Activated T-helper 9 cell treated with anti-CD3 and anti-CD28 coated beads, Interleukin-2, amount 50 U/mL, for 16 hours (primary cell): ENCODE measurements at places on chromosomes 12 and 14.

DNA sequence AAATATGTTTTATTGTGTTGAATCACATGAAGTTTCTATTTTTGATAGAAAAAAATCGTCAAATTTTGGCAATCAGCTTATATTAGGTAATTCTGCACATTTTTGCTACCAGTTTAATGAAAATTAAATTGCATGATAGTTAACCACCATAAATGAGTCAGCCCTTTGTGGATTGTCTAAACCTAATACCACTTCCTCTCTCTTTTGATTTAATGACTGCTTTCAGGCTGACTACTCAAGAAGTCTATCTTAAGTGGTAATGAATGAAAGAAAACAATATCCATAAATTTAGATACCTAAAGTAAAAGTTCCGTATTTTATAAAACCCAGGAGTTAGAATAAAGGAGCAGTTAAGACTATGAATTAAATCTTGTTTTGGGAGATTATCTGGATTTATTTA lies 450.5 kb downstream of the TMEM117 start:
- DNase-seq = no peak

- no peak for DNase-seq
Observed at GRCh38 chr12:63304887-63305316, 153.9 kb upstream of the AVPR1A start.

DNA sequence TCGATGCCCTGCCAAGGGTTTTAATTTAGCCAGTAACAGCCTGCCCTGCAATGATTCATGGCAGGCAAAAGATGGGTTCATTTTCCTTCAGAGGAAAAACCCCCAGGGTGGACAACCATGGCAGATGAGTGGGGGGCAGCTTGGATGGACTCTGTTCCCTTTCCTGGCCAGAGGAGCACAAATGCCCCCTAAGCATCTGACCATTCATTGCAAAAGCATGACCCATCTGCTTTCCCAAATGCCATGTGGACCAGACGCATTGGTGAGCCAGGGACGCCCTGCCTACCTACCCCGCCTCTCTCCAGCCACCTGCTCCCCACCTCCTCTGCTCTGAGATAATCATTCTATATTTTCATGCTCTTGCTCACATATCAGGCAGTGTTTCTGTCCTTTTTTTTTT lies 281.9 kb downstream of the DPF3 start:
- DNase-seq = no peak

- DNase-seq = no peak
Observed at GRCh38 chr14:39441805-39442204, 9.6 kb upstream of the FBXO33 start.

- DNase-seq = no peak
Observed at GRCh38 chr14:94389104-94389469, 685 bp upstream of the SERPINA1 start.

GRCh38 chr12:101221301-101221700 lies 11.3 kb upstream of the SLC5A8 start:
- DNase-seq = no peak

DNA sequence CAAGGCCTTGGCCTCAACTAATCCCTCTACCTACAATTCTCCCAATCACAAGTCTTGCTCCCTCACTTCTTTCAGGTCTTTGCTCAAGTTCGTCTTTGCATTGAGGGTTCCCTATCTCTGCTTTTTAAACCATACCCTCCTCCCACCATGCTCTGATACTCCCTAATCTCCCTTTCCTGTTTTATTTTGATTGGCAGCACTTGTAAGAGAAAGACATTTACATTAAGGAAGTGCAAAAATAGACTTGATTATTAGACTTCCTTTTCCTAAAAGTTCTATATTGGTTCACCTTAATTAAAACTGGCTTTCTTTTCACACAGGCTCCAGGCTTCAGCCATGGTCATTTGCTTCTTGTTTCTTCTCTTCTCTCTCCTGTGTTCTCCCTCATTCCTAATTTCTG lies 18.3 kb upstream of the WIF1 start:
- no peak for DNase-seq

- no peak for DNase-seq
Observed at GRCh38 chr14:49483268-49483667, 102.9 kb downstream of the RPS29 start.

GRCh38 chr12:124608450-124608870 lies 41.0 kb upstream of the NCOR2 start:
- DNase-seq = no peak

GRCh38 chr12:124359671-124360581 lies 65.0 kb downstream of the RFLNA start:
- no peak for DNase-seq

DNA sequence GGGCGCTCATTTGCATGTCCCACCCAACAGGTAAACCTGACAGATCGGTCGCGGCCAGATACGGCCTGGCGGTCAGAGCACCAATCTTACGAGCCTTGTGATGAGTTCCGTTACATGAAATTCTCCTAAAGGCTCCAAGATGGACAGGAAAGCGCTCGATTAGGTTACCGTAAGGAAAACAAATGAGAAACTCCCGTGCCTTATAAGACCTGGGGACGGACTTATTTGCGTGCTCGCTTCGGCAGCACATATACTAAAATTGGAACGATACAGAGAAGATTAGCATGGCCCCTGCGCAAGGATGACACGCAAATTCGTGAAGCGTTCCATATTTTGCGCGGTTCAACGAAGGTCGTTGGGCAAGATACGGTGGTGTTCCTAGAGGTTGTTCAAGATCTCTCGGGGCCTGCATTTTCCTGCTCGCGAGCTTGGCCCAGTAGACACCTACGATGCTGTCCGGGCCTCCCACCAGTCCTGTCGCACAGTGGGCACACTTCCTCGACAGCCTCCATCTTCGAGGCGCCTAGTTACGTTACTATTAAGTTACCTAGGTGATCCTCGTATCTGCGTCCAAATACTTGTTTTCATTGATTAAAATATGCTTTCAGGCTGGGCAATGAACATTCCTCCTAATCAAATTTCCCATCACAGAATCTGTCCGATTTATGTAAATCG lies at the start of gene RNU6-7:
Gene RNU6-7 (plus strand): TSS at position 230 of the 675 bp plus-strand sequence.
- DNase-seq = peak; percentile 8

DNA sequence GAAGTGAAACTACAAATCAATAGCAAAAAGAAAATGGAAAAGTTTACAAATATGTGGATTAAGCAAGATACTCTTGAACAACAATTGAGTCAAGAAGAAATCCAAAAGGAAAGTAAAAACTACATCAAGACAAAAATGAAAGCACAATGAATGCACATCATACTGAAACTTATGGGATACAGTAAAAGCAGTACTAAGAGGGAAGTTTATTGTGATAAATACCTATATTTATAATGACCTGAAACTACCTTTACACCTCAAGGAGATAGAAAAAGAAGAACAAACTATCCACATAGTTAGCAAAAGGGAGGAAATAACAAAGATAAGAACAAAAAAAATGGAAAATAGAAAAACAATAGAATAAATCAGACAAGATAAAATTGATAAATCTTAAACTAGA lies 375.0 kb downstream of the TRHDE start:
- DNase-seq = no peak

DNA sequence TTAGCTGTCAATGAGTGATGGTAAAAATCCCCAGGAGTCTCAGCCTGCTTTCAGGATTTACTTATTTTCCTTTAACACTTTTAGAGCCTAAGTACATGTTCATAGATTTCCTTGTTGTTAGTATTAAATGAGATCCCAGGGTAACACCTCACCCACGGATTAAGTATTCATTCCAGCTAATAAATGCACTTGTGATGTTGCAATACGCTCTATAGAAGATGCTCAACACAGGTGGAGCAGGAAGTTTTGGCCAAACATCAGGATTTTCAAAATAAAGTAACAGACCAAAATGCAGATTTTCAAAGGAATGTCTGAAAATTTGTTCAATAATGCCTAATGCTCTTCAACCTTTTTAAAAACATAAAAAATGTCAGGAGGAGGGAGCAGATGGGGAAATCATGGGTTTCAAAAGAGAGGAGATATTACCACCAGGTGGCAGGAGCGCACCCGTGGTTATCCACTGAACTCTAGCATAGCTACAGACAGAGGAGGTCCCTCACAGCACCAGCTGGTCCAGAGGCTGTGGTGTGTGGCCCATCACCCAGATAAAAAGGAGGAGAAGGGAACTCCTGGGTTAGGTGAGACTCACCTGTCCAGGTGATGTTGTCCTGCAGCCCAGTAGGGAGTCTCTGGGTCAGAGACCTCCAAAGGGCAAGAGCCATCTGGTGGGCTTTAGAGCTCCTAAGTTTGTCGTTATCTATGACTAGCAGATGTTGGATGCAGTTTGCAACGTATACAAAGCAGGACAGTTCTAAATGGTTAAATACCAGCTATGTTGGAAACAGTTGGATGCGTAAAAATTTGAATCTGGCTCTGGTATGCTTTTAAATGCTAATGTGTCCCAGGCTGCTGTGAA lies 1158.4 kb upstream of the TMEM132C start:
- peak; percentile 12 for DNase-seq

DNA sequence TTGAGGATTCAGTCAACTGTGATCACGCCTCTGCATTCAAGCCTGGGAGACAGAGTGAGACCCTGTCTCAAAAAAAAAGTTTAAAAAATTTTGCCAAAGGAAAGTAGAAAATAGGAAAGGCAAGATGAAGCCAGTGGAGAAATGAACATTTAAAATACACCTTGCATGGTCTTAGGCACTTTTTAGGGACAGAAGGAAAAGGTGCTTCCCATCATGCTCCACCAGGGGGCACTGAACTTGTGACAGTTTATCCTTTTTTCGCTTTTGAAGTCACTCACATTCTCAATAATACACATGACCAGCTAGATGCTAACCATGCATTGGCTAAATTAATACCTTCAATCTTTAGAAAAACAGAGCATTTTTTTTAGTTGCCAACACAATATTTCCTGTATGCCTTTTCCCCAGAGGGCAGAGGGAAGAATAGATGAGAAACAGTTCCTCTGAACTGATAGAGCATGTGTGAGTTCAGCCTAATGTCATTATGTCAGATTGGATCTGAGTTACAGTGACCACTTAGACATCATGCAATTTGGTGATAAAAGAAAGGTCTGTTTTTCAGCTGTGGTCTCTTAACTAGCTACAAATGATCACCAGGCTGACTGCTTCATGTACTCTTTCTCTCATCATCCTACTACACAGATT lies 221.8 kb upstream of the SSTR1 start:
- peak; percentile 8 for DNase-seq

DNA sequence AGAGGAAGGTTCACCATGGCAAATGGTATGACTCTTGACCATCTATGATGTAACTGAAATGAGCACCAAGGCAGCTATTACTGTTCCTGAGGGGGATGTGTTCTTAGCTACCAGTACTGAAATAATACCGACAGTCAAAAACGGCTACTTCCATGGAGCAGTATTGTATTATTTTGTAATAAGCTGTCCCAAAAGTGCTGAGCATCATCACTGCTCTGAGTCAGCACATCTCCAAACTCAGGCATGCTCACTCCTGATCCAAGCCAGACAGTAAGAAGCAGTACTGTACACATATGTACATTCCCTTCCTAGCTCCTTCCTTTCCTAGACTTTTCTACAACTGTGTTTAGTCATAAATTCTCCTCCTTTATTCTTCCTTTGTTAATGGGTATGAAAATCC lies 8.6 kb downstream of the VTI1B start:
- DNase-seq = no peak

DNA sequence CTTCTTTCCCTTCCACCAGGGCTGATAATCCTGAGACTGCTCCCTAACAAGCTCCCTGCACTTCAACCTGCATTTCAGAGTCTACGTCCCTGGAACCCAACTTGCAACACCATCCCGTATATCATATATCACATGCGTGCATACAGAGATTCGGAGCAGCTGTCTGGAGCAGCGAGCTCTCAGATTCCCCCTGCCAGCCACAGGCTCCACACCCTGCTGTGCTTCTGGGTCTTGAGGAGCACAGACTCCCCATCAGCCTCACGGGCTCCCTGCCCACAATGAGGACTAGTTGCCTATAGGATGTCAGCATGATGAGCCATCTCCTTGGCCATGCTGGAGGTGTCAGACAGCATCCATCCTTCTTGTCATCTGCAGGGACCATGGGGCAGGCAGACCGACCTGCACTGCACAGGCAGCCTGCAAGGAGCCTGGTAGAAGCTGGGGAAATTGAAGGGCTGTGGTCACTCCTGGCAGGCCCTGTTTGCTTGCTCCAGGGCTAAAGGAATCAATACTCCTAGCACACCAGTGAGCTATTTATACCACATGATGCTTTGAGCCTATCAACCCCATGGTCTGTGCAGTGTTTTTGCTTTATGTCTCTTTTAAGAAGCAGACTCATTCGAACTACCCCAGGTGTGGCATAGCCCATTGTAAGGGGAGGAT lies 19.6 kb upstream of the HDAC7 start:
- no peak for DNase-seq

- no peak for DNase-seq
Observed at GRCh38 chr12:28050606-28051005, 78.1 kb upstream of the PTHLH start.

GRCh38 chr12:52291267-52291935 lies at the start of gene KRT81:
TSS of gene KRT81 (minus strand) at chr12:52291534. CDS start at chr12:52291465, 69 bp downstream.
- no peak for DNase-seq

DNA sequence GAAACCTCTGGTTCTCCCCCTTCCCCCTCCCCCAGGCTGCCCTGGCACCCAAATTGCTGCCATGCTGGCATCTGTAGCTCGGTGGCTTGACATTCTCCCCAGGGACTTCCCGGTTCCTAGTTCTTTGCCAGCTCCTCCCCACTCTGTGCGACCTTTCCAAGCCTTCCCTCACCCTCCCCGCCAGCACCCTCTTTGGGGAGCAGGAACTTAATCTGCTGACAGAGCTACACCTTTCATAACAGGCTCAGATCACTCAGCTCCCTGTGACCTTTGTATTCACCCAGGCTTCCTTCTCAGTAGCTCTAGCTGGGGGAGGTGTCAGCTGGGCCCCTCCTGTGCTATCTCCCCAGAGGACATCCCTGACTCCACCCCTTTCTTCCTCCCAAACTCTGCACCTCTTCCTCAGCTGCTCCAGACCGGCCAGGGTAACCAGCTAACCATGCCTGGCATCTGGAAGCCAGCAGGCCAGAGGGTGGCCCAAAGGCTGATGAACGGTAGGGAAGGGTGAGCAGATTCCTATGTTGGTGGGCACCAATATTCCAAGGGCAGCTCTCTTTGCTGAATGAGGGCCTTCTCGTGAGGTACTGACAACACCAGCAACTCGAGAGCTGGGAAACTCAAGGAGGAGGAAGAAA lies 1.8 kb upstream of the COX14 start:
- DNase-seq = no peak

- DNase-seq = no peak
Observed at GRCh38 chr14:84253326-84253725, 1276.6 kb upstream of the FLRT2 start.

- DNase-seq = no peak
Observed at GRCh38 chr12:62933220-62933601, 1.7 kb downstream of the PPM1H start.
